ENCODE measurements at places on chromosomes 5 and 9. TPM values are rescaled to one million over a fixed set of nuclear protein-coding genes. Genes with fewer than 3 reads are reported as not detected.

STC2 gene
- total RNA-seq: 0.64 TPM

PTGDS gene
- 67.5 TPM for total RNA-seq

PCDHA1 gene
- 7.5 TPM for total RNA-seq

FRMD3 gene
- total RNA-seq: 11.3 TPM
